ENCODE measurements at places on chromosomes 12 and 14. TPM values are rescaled to one million over a fixed set of nuclear protein-coding genes. Genes with fewer than 3 reads are reported as not detected.

The ATF1 gene
- 30.1 TPM for total RNA-seq

The UNC119B gene
- 16.5 TPM for total RNA-seq

The CCDC175 gene
- not detected for total RNA-seq

The NRIP2 gene
- total RNA-seq, result not detected

The KRT75 gene
- total RNA-seq, result not detected

The LHX5 gene
- total RNA-seq, result not detected

The INHBE gene
- total RNA-seq, result 12.7 TPM

The SIRT4 gene
- 1.00 TPM for total RNA-seq

The IL31 gene
- not detected for total RNA-seq

The SLC6A15 gene
- 17.6 TPM for total RNA-seq

The PRB3 gene
- total RNA-seq, result not detected

The OAS2 gene
- 0.71 TPM for total RNA-seq

The ZC3H10 gene
- total RNA-seq, result 5.7 TPM

The SPTSSA gene
- total RNA-seq, result 36.7 TPM

The DEGS2 gene
- total RNA-seq, result 0.46 TPM

The SIX1 gene
- total RNA-seq, result 2.8 TPM

The AQP5 gene
- total RNA-seq, result 0.09 TPM

The GLIPR1L2 gene
- 0.71 TPM for total RNA-seq

The MGAT4C gene
- not detected for total RNA-seq

The DBX2 gene
- not detected for total RNA-seq

The GOLT1B gene
- 56.8 TPM for total RNA-seq

The SLC10A1 gene
- total RNA-seq, result not detected

The ANO4 gene
- 2.4 TPM for total RNA-seq

The MED13L gene
- 58.5 TPM for total RNA-seq

The ACOT2 gene
- 29.3 TPM for total RNA-seq

The NGB gene
- total RNA-seq, result not detected

The SSTR1 gene
- 3.0 TPM for total RNA-seq

The LRP1-AS gene
- total RNA-seq, result not detected

The ARHGEF25 gene
- total RNA-seq, result 22.3 TPM

The PTCSC3 gene
- total RNA-seq, result not detected

Data from smooth muscle cell of bladder (primary cell).